ENCODE measurements at places on chromosomes 12 and 14. TPM values are rescaled to one million over a fixed set of nuclear protein-coding genes. Genes with fewer than 3 reads are reported as not detected.

DNA sequence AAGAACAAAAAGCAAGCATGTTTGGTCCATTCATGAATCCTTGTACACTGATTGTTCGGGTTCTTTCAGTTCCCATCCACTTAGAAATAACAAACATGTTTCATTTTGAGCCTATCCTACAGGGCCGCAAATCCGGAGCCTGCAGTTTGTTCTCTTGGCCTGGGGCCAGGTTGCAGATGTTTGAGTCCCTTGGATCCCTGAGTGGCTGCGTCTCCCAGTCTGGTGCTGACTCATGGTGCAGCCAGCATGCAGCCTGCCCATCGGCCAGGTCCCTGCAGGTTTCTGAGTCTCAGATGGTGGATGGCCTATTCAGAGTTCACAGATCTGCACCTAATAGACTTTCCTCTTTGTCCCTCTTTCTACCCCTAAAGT is 1.9 kb upstream of the DYNC1H1 start:
- DNase-seq, result no peak

DNA sequence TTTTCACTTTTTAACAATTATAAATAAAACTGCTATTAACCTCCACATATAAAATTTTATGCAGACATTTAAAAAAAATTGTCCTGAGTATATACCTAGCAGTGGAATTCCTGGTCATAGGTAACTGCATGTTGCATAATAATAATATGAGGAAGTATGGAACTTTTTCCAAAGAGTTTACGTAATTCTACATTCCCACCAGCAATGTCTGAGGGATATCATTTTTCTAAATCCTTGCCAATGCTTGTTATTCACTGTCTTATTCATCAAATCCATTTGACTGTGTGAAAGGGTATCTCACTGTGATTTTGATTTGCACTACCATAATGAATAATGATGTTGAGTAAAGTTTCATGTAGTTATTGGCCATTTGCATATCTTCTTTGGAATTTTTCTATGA is 393.8 kb downstream of the LRFN5 start:
- no peak for DNase-seq

DNA sequence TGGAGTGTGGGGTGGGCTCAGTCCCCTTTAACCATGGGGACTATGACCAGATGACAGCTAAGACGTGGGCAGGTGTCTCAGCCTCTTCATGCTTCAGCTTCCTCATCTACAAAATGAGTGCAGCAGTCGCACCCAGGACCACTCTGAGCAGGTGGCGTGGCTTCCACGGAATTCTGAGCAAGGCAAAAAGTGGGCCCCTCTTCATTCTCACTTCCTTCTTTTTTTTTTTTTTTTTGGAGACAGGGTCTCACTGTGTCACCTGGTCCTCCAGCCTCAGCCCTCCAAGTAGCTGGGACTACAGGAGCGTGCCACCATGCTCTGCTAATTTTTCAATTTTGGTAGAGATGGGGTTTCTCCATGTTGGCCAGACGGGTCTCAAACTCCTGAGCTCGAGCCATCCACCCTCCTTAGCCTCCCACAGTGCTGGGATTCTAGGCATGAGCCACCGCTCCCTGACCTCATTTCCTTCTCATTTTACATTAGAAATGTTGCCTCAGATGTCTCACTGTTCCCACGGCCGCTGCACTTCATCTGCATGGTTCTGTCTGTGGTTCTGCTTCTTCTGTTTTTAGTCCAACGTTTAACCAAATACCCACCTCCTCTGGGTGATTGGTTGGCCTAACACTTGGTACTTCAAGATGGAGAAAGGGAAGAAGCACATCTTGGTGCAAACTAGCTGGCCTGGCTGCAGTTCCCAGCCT is 41.3 kb upstream of the BCL7A start:
- DNase-seq, result no peak

- no peak for DNase-seq
Measured at GRCh38 chr14:66414511-66414910, 71.7 kb upstream of the CCDC196 start.

The KERA gene
- not detected for total RNA-seq

DNA sequence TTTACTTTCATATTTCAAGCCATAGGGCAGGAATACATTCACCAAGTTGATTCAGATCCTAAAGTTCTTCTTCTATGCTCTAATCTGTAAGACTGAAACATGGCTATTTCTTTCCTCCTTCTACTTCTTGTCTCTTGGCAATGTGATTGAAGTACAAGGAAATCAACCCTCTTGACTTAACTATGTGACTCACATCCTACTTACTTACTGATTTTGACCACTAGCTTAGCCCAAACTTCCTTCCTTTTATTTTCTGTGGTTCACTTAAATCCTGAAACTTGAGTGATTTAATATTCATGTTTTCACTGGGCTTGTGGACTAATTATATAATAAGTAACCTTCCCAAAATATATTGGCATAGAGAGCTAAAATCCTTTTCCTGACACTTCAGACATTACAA is 111.2 kb upstream of the NOVA1 start:
- DNase-seq, result no peak

The PLCZ1 gene
- total RNA-seq, result not detected

DNA sequence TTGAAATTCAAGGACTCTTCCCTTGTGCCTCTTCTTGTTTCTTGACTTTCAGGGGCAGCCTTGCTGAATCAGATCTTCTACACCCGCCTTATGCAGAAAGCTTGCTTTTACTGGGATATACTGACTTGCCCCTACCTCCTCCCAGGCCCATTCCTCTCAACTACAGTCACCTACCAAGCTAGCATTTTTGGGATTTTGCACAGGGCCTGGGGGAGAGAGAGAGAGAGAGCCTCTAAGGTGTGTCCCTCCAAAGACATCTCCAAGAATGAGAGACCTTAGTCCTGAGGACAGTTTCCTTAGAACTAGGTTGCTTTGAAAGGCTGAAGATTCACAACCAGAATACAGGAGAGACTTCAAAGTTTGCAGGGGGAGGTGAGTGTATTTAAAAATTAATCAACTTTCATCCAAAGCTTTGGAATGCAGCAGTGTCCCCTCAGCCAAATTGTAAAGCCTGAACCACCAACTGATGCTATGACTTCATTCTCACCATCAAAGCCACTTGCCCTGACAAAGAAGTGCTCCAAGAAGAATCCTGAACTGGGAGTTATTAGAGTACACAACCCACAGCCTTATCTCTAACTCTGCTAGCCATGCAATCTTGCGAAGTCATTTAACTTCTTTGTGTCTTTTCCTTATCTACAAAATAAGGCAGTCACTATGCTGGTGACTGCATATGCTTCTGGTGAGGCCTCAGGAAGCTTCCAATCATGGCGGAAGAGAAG is 96.1 kb upstream of the EGLN3 start:
- DNase-seq, result no peak

The HHIPL1 gene
- 0.12 TPM for total RNA-seq

The HNF1A gene
- not detected for total RNA-seq

DNA sequence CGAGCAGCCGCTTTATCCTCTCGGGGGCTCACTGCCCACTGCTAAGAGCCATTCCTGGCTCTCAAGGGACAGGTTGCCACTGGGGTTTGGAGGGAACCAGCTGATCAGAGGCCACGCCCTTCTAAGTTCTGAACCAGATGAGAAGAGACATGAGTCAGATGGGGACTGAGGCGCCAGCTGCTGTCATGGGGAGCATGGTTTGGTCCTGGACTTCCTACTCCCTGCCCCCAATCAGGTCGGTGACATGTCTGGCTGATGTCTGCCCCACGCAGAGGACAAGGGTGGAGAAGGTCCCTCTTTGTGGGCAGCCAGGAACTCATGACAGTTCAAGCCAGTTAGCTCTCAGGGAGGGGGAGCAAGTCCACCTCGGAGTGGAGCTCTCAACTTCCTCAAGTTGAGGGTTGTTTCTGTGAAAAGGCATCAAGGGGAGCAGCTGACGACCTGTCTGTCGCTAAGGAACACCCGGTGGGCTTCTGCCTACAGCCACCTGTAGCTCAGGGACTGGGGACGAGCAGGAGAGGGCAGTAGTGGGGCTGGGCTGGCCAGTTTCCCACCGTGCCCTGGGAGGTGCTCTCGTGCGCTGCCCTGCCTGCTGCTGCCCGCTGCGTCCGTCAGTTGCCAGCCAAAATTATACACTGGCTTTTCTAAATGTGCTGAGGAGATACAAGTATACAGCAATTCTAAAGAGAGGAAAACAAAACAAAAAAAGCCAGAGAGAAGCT is 20.5 kb downstream of the PSMC1 start:
- DNase-seq, result no peak

- no peak for DNase-seq
Measured at GRCh38 chr14:66434464-66434863, 51.7 kb upstream of the CCDC196 start.

DNA sequence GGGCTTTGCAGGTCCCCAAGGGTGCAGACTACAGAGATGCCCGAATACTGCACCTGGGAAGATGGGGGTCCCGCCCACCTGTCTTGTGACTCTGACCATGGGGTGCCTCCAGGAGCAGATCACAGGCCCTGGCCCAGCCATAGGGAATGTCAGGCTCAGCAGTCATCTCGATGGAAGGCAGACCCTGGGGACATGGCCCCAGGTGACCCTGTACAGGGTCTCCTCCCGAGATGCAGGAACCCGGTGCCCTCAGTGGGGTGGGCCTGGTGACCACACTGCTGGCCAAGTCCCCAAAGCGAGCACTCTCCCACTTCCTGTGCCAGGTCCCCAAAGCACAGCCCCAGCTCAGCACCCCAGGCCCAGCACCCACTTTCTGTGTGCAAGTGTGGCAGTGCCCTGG is 903.7 kb upstream of the USP15 start:
- no peak for DNase-seq

GRCh38 chr12:52284562-52285171 is 6.7 kb downstream of the KRT81 start:
- no peak for DNase-seq

The NOPCHAP1 gene
- total RNA-seq, result 7.7 TPM

The GNPNAT1 gene
- total RNA-seq, result 7.0 TPM

GRCh38 chr12:50192908-50193307 is 25.7 kb upstream of the CERS5 start:
- DNase-seq, result no peak

DNA sequence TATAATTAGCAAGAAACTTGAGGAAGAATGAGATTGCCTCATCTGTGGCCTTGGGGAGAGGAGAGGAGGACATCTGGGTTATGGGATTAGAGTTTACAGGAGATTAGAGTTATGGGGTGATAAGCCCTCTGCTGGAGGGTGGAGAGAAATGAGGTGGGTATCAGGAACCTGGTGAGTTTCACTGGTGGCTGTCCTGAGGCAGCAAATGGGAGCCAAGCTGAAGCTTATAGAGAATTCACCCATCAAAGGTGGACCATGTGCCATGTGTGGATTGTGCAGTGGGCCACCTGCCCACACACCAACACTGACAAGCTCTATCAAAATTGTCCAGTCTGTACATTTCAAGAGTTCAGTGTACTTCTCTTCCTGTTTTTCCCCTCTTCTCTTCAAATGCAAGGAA is 135.3 kb downstream of the AEBP2 start:
- DNase-seq, result no peak

GRCh38 chr14:36997843-36998242 is 174.6 kb downstream of the SLC25A21 start:
- no peak for DNase-seq

The KITLG gene
- not detected for total RNA-seq

GRCh38 chr12:70628701-70629480 is 8.3 kb downstream of the PTPRB start:
- DNase-seq, result no peak

DNA sequence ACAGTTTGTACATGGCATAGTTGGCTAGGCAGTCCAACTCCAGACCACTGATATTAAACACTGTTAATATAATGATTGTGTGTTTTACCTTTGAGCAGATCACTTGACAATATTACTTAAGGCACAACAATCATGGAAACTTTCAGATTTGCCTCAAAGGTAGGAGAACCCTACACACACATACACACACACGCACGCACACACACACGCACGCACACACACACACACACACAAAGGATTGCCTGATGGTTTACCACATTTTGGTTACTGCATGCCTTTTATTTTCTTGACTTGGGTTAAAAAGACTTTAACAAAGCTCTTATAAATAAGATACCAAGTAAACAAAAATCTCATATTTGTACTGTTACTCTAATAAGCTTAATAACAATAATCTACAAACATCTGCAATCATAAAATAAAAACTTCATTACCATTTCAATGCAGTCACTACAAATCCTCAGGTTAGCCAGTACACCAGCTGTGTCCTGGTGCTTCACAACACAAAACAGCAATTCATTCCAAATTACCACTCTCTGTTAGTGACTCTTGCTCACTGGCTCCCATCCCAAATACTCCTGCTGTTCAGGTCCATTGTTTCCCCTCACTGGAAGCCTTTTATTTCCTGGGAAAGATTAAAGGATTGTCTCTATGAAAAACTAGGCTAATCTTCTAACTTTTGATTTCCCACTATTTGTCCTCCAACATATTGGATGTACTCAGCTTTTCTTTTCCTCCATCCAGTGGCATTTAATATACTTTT is 175.2 kb upstream of the ATP2B1 start:
- DNase-seq, result no peak

- DNase-seq, result no peak
Measured at GRCh38 chr14:77554816-77555599, 56.4 kb upstream of the ISM2 start.

GRCh38 chr12:24948757-24949722 is at the start of gene BCAT1:
TSS of gene BCAT1 (minus strand) at chr12:24949101. CDS start at chr12:24948932, 169 bp downstream.
- no peak for DNase-seq

The FAR2 gene
- 8.5 TPM for total RNA-seq

DNA sequence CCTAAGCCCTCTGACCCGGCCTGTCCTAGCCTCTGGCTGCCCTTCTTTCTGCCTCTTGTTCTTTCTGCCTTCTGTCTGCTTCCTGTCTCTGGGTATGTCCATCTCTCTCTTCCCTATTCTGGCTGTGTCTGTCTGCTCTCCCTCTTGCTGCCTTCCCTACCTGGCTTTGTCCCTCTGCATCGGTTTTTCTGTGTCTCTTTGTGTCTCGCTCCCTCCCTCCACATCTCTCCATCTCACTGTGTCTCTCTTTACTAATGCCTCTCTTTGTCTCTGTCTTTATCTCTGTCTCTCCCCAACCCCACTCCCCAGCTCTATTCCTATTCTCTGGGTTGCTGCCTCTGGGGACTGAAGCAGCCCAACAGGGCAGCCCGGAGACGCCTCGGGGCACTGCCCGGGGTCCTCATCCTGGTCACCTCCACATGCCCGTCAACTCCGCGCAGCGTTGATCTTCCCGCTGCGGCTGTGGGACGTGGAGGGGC is 10.1 kb downstream of the SHMT2 start:
- no peak for DNase-seq

The TMPRSS12 gene
- total RNA-seq, result not detected

DNA sequence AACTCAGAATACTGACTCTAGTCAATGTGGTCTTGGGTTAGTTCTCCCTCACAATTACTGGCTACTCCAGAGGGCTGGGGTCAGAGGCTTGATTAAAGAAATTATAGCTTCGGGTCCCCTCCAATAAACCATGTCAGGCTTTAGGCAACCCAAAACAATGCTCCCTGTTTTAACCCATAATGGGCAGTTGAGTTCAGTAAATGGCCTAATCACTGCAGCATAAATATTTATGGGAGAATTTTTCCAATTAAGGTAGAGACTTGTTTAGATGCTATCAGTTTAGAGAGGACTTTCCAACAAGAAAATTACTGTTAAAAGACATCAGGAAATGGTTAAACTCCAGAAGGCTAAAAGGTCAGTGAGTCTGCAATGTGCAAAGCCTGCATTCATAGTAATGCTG is 389.2 kb upstream of the PRICKLE1 start:
- no peak for DNase-seq

- no peak for DNase-seq
Measured at GRCh38 chr12:27571463-27571862, 47.5 kb downstream of the PPFIBP1 start.

The ASCL1 gene
- total RNA-seq, result not detected

The BATF gene
- 21.3 TPM for total RNA-seq
